ENCODE measurements at places on chromosomes 2 and 18.

DNA sequence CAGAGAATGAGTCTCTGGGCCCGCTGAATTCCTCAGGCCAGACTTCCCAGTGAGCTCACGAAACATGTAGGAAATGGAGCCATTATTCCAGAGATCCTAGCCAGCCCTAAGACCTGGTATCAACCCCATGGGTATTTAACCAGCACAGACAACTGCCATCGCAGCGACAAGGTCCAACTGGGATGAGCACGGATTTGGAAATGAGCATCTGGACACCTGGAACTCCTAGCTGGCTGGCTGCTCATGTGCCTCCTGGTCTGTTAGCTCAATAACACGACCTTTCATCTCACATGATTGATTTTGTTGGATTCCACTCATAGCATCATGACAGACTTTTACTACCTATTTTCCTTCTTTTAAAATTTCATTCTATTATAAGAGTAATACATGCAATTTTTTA is 51.0 kb downstream of the POU3F3 start:
- DNase-seq, result no peak

- DNase-seq, result no peak
These were observed 135.1 kb upstream of the MYCN start for GRCh38 chr2:15805206-15805605.

- peak; percentile 63 for DNase-seq
These were observed 593 bp upstream of the SDC1 start for GRCh38 chr2:20225294-20226151.

GRCh38 chr2:2656115-2657011 is 325.3 kb upstream of the MYT1L start:
- DNase-seq, result no peak

DNA sequence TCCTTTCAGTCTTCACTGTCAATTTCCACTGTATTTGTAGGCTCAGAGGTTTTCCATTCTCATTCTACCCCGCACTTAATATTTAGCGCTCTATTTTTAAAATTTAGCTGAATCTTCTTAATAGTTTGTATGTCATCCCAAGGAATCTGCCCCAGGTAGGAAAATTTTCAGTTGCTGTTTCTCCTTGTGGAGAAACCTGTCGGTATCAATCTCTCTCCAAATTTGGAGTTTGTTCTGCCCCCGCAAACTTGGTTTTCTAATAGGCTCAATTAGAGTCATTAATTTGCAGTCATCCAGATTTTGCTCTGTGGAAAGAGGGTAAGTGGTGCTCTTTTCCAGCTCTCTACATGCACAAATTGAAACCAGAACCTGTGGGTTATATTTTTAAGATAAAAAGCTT is 87.6 kb downstream of the DNAH6 start:
- DNase-seq, result no peak

All from EL (cell line).